ENCODE measurements at places on chromosomes 7 and 10.

DNA sequence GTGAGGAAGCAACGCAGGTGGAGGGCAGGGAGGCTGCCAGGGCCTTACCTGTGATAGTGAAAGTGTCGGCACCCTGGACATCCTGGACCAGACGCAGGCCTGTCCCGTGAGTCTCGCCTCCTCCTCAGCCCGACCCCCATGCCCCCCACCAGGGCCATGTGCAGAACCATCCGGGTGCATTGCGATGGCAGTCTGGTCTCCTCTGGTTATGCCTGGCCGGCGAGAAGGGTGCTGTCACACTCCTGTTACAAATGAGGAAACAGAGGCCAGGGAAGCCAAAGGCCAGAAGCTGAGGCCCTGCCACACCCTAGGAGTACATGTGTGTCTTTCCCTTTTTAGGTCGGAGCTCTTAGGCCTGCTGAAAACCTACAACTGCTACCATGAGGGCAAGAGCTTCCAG, 7.2 kb downstream of the DEPP1 start:
- DNase-seq = no peak

- no peak for DNase-seq
These were observed 736.1 kb upstream of the VSTM2A start for GRCh38 chr7:53806119-53806518.

- no peak for DNase-seq
These were observed 86.8 kb downstream of the ANKRD7 start for GRCh38 chr7:118311121-118311836.

- no peak for DNase-seq
These were observed 79.7 kb downstream of the BTAF1 start for GRCh38 chr10:92003258-92003657.

DNA sequence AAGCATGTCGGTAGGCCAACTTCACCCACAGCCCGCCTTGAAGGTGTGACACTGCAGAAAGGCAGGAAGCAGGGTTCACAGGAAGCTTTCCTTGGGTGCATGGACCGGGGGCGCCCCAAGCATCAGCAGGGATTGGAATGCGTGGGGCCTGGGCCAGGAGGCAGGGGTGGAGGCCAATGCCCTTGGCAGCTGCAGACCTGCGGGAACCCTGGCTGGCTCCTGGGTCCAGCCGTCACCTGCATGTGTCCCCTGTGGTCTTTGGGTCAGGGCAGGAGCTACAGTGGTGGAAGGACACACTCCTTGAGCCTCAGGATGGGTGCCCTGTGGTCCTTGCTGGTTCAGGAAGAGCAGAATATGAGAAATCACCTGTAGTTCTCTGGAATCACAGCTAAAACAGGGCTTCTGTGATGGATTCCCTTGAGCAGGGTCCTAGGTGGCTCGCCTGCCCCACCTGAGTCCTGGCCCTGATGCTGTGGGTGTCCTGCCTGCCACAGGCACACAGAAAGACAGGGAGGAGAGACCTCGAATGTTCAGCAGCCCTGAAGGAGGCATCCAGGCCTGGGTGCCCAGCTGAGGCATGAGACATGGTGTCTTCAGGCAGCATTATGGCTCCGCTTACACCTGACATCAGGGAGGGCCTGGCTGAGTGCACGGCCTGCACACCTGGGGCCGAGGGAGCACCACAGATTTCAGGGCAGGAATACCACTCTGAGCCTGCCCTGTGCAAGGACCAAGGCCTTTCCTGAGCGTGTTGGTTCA, 15.1 kb downstream of the ANTXRL start:
- peak; percentile 1 for DNase-seq
